ENCODE measurements at places on chromosomes 13 and 19.
A peak's percentile ranks its signal among the peaks of the same experiment; 100 is the strongest.

GRCh38 chr13:45300190-45300985 is 40.6 kb downstream of the TPT1 start:
- no peak for DNase-seq

GRCh38 chr19:46844067-46844489 is 6.6 kb downstream of the AP2S1 start:
- DNase-seq: no peak

DNA sequence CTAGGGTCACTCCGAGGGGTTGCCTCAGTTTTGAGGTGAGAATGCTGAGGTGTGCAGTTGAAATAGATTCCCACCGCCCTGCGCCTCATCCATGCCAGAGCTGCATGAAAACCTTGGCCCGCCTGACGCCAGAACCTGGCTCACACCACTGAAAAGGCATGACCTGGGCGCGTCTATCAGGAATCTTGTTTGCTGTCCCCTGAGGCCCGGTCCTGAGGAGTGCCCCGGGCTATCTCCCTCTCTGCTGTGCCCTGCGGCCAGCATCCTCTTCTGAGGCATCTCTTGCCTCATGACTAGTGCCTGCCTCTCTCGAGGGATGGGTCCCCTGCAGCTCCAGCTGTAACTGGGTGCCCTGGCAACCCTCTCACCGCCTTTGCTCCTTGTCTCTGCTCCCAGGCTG is 28.1 kb downstream of the SMARCA4 start:
- DNase-seq: no peak

- no peak for DNase-seq
Measured at GRCh38 chr13:20482275-20482761, 43.3 kb downstream of the CRYL1 start.

- DNase-seq: no peak
Measured at GRCh38 chr19:36526581-36526980, 1.5 kb downstream of the ZNF260 start.

DNA sequence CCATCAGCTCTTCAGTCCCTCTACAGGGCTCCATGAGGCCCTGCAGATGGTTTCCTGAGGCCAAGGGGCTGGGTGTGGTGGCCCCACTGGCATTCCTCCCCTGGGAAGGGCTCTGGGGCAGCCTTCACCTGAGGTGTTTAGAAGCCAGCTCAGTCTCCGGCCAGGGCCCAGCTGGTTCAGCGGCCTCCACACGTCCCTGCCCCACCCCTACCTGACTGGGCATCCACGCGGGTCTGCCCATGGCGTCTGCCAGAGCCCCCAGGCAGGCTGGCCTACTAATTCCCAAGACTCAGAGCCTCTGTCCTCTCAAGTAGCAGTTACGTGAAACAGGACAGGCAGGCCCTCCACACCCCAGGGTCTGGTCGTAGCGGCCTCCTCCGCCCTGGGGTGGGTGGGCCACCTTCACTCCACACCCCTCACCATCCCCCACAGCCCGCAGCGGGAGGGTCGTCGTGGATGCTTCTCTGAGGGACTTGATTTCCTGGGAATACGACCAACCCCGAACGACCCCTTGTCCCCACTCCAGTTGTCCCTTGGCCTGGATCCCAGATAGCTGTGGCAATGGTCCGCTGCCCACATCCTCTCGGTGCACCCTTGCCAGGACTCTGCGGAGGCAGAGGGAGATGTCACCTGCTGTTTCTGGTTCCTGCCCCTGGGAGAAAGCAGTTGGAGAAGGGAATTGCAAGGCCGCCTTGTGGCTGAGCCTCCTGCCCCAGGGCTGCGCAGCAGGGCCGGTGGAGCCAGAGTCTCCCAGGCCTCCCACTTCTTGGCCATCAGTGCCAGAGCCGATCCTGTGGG is 24.3 kb downstream of the CAPN12 start:
- DNase-seq: no peak

- DNase-seq: no peak
Measured at GRCh38 chr19:46692918-46693722, 23.8 kb downstream of the PRKD2 start.

GRCh38 chr13:33069365-33069764 is 53.1 kb downstream of the KL start:
- DNase-seq: no peak

- DNase-seq: no peak
Measured at GRCh38 chr13:94859278-94859691, 146.9 kb upstream of the SOX21 start.

- DNase-seq: no peak
Measured at GRCh38 chr19:53389978-53390377, 5.0 kb upstream of the ZNF765 start.

DNA sequence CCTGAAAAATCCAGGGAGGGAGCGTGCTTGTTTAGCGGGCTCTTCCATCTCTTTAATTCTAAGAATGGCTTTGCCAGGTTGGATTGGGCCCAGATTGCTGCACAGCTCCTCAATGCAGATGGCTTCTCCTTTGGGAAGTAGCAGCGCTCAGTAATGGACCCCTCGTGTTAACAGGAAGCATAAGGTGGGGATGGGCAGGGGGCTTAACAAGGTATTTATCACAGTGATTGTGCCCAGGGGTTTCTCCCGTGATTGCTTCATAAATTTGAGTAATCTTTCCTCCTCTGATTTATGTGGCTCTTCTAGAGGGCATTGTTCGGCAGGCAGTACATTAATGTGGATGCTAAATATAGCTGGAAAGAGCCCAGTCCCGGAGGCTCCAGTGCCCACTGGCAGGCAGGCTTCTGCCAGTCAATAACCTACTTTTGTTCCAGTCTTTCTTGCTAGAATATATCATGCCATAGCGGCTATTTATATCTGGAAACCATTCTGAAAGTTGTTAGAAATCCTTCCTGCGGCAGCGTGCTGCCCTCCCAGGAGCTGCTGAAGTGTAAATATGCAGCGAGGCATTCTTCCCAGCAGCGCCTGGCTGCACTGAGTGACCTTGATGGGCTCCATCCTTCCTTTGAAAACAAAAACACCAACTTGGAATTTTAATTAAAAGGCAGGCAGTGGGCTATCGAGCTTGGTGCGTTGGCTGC is 65.0 kb downstream of the FGF9 start:
- DNase-seq: no peak

DNA sequence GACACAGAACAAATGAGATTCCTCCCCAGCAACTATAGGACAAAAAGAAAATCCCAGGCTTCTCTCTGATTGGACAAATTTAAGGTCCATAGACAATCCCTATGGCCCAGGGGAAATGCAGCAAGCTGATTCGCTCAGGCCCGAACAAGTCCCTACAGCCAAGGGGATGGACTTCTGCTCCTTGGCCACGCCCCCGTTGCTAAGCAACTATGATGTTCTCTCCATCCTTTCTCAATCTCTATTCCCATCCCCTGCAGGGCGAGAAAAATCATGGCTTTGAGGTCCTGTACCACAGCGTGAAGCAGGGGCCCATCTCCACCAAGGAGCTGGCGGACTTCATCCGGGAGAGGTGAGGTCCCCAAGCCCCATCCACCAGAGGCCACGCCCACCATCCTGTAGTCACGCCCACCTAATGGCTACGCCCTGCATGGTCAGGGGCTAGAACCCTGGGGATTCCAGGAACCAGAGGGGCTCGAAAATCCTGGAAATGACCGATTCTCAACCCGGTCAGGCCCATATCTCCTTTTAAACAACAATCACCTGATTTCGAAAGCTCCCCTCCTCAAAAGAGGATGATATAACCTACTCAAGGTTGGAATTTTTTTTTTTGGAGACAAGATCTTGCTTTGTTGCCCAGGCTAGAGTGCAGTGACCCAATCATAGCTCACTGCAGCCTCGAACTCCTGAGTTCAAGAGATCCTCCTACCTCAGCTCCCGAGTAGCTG is 11.4 kb downstream of the FCHO1 start:
- no peak for DNase-seq

DNA sequence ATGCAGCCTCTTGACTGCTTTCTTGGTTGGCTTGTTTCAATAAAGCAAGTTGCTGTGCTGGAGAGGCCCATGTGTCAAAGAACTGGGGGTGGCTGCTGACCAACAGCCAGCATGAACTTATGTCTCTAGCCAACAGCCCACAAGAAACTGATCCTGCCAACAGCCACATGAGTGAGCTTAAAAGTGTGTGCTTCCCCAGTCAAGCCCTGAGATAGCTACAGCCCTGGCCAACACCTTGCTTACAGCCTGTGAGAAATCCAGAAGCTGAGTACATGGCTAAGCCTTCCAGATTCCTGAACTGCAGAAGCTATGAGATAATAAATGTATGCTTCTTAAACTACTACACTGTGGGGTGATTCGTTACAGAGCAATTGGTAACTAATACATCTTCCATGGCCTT is 38.9 kb upstream of the IPO5 start:
- DNase-seq: no peak

DNA sequence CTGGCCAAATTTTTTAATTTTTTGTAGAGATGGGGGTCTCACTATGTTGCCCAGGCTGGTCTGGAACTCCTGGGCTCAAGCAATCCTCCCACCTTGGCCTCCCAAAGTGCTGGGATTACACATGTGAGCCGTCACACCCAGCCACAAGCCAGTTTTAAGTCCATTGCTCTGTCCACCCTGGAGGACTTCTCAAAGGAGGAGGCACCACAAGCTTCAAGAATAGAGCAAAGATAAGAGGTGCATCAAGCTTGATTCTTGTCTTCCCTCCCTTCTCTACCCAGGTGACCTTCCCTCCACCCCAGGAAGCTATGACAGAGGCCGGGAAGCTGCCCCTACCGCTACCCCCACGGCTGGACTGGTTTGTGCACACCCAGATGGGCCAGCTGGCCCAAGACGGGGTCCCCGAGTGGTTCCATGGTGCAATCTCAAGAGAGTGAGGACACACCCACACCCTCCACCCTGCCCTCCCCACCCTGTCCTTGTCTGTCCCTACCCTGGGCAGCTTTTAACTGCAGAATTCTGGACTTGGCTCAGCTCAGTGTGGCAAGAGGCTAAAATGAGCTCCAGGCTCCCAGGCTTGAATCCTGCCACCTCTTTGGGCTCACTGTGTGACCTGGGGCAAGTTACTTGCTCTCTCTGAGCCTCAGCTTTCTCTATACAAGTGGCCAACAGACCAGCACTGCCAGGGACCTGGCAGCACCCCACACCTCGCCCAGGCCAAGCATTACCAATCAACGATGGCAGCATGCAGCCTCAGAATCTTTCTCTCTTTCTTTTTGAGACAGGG is 5.2 kb downstream of the HSH2D start:
- no peak for DNase-seq

DNA sequence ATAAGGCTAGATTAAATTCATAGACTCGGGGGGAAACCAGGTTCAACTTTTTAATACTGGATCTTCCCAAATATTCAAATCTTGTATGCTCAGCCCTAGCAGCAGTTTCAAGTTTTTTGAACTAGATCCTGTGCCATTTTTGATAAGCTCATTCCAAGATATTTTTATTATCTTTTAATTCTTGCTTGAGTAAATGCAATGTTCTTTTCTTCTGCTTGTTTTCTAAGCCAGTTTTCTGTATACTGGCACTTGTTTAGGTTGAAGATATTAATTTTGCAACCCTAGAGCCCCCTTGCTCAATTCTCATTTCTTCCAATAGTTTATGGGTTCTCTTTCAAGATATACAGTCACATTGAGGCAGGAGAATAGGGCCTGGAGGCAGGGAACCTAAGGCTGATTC is 13.1 kb upstream of the PNMA8C start:
- no peak for DNase-seq

- DNase-seq: no peak
Measured at GRCh38 chr13:101384929-101385328, 31.4 kb downstream of the NALCN start.

- peak; percentile 34 for DNase-seq
Measured at GRCh38 chr19:15534957-15535864, 26.9 kb downstream of the CYP4F22 start.

DNA sequence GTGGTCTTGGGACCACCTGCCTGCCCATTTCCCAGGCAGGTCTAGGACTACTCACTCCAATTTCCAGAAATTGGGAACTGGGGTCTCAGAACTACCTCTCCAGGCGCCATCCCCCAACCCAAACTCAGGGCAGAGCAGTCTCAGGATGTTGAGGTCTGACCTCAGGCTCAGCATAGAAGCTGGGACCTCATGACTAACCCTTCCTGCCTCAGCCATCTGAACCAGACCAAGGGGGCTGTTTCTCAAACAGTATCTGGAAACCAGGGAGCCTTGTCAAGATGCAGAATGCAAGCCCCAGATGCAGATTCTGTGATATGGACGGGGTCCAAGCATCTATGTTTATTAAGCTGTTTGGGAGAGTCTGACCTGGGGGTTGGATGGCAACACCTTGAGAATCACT is 1.3 kb downstream of the FBXW9 start:
- DNase-seq: no peak

DNA sequence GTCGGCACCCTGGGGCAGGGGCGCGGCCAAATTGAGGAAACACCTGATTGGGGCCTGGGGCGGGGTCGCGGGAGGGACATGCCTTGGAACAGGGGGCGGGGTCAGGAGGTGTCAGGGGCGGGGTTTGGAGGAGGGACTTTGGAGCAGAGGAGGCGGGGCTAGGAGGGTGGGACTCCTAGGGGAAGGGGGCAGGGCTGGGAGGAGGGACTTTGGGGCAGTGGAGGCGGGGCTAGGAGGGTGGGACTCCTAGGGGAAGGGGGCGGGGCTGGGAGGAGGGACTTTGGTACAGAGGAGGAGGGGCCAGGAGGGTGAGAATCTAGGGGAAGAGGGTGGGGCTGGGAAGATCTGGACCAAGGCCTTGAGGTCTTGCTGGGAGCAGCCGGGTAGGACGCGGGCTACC is 21.9 kb downstream of the GRIN2D start:
- DNase-seq: peak; percentile 68

- DNase-seq: no peak
Measured at GRCh38 chr19:12346896-12347295, 13.5 kb upstream of the ZNF563 start.

DNA sequence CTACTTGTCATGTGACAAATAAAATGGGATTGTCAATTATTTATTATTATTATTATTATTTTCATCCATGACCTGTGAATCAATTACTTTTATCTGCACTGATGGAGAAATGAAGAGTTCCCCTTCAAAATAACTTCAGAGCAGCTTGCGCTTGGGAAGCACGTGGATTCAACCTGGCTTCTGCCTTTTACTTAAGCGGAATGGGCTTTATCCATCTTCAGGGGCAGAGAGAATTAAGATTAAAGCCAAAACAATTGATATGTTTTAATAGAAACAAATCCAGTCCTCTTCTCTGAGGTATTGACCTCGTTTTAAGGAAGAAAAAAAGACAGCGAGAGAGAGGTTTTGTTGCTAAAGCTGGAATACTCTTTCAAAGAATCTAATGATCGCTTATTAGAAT is 876 bp downstream of the SACS start:
- no peak for DNase-seq

DNA sequence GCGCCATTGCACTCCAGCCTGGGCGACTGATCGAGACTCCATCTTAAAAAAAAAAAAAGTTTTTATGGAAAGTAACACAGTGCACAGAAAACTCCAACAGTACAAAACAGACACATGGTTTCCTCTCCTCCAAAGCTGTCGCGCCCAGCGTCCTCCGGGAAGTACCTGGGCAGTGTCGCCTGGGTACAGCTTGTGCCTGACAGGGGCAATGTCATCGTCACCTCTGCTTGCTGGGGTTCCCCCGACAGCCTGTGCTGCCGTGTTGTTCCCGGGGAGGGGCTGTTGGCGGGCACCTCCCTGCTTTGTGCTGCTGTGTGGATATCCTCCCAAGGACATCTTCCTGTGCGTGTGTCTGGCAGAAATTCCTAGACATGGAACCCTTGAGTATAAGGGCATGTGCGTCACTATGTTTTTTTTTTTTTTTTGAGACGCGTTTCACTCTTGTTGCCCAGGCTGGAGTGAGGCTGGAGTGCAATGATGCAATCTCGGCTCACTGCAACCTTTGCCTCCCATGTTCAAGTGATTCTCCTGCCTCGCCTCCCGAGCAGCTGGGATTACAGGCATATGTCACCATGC is 2.4 kb upstream of the F2RL3 start:
- DNase-seq: no peak

GRCh38 chr13:48828962-48829411 is 146.7 kb upstream of the FNDC3A start:
- DNase-seq: no peak
